NCI-H1694 (cell line): ENCODE measurements at places on chromosomes 3 and 15.

- DNase-seq: no peak
Measured at GRCh38 chr3:124398594-124398993, 331.7 kb upstream of the UMPS start.

DNA sequence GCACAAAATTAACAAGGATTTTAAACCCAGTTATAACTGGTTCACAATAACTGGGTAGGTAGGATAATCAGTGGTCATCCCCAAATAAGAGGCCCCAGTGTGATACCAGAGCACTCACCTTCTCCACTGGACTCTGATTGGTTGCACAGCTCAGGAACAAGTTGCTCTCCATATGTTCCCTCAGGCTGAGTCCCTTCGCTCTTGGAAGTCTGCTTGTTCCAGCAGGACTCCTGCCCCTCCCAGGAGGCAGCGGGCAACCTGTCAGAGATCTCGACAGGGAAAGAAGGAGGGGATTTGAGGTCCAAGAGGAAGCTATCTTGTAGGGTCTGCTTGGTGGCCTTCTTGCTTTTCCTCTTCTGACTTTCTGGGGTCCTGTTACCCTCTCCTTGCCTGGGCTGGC is 51.6 kb upstream of the HEG1 start:
- DNase-seq: no peak

GRCh38 chr3:100463002-100463401 is 29.4 kb upstream of the TMEM45A start:
- peak; percentile 4 for DNase-seq

- peak; percentile 40 for DNase-seq
Measured at GRCh38 chr3:169149349-169149890, 514.1 kb downstream of the MECOM start.

DNA sequence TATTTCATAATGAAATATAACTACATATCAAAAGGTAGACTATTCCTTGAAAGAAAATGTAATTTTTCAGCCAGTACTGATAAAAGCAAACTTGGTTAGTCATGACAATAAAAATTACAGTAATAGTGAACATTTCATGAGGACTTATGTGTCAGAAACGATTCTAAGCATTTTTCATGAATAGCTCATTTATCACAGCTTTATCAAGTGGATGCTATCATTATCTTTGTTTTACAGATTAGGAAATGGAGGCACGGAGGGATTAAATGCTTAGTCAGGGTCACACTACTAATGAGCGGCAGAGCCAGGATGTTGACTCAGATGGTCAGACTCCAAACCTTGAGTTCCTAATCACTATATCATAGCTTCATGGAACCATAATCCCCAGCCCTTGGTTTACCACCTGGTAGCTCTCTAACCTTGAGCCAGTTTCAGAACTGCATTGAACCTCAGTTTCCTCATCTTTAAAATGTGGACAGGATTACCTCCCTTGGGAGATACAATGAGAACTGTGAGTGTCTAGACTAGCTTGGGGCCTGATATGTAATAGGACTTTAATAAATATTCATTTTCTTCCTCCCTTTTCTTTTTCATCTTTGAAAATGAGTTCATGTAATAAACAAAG is 85.4 kb downstream of the TNIK start:
- DNase-seq: no peak

- no peak for DNase-seq
Measured at GRCh38 chr3:39184081-39184967, 8.1 kb downstream of the XIRP1 start.

GRCh38 chr3:138976047-138976446 is 29.0 kb downstream of the FOXL2NB start:
- no peak for DNase-seq

DNA sequence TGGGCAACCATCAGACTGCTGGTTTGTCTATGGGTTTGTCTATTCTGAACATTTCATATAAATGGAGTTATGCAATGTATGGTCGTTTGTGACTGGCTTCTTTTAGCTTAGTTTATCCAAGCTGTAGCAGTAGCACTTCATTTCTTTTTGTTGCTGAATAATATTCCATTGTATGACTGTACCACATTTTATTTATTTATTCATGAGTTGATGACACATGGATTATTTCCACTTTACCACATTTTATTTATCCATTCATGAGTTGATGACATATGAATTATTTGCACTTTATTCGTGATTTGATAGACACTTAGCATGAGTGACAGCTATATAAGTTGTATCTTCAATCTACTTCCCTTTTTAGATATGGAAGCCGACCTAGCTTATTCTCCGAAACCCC is 70.0 kb downstream of the IQGAP1 start:
- no peak for DNase-seq

DNA sequence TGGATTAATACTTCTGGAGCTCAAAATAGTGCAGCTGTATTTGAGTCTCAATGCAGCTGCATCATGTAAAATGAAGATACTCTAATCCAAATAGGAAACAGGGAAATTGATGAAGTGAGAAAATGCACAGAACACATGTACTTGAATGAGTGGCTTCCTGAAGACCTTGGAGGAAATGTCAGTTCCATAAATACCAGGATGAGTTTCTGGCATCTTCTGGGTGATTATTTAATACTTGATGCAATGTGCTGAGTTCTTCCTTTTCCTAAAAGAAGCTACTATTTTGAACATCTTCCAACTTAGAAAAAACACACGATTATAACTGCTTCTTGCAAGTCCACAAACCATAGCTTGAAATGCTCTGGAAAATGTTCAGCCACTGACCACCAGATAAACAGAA is 162.8 kb downstream of the SLC9A9 start:
- DNase-seq: no peak

- DNase-seq: no peak
Measured at GRCh38 chr3:58298190-58298589, 7.9 kb upstream of the RPP14 start.

DNA sequence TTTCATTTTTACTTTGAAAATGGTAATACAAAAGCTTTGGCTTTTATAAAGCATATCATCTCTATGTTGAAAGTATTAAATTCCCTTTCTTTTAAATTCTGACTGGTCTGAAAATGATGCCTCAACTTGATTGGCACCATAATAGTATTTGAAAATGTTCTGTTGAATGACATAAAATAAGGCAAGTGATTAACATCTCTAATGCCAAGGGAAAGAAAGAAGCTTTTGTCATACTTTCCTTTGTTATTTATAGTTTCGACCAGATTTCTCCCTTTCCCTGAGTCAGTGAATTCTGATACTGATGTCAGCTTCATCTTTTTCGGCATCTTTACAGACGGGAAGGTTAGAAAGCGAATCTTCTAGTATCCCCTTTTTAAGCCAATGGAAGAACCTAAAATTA is 3.4 kb upstream of the AP4E1 start:
- no peak for DNase-seq

DNA sequence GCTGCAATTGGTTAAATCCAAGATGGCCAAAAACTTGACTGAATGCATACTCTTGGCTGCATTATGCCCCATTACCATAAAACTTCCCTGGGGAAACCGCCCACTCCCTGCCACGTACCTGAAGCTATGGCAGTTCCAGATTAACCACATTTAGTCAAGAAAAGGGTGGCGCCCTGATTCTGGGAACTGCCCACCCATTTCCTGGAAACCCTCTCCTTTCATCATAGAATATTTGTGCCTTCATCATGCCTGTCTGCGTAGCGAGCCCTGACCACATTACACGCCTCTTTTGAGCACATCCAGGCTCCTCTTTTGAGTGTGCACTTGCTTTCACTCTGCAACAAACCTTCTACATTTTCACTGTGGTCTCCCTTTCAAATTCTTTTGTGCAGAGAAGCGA is 5.2 kb downstream of the LINS1 start:
- DNase-seq: no peak

DNA sequence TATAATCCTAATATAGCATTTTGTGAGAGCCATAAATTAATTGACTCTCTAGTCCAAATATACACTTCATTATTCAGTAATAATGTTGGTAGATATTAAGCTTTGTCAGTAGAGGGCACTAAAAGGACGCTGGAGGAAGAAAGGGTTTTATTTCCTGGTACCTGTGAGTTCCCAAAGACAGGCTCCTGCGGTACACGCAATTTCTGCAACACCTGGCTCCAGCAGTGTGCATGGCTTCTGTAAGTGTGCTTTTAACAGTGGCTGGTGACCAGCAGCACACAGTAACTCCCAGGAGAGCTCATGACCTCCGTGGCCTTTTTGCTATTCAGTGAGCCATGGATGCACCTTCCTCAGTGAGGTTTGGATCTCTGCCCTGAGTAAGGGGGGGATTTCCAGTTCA is 338.3 kb upstream of the ZNF385D start:
- DNase-seq: no peak

DNA sequence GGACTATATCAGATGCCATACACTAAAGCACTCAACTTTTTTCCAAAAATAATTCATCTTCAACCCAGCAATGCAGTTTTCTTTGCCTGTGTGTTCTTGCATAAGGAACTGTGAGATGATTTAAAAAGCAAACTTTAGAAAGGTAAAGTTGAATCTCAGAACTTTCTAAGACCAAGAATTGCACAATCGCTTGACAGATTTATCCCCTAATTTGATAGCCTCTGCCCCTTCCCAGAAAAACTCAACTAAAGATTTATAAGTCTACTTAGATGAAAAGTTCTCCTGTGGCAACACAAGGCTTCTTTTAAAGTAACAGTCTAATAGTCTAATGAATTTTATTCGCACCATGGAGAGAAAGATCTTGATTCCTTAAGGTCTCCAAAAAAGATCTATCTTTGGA is 259.3 kb downstream of the MAGI1 start:
- no peak for DNase-seq

DNA sequence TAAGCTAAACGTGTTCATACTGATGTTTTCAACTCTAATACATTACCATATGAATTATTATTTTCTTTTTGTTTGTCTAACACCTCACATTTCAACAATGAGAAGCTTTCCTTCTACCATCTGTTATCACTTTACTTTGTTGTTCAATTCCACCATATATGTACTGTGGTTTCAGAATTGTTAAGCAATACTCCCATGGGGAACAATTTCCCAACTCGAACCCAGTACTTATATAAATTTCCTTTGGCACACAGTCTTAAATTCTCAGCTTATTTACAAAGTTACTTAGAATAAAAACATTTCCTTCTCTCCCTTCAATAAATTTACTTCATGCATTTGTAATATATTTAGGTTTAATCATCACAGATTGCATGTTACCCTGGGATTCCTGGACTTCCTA is 1764.4 kb downstream of the OTOL1 start:
- DNase-seq: no peak

DNA sequence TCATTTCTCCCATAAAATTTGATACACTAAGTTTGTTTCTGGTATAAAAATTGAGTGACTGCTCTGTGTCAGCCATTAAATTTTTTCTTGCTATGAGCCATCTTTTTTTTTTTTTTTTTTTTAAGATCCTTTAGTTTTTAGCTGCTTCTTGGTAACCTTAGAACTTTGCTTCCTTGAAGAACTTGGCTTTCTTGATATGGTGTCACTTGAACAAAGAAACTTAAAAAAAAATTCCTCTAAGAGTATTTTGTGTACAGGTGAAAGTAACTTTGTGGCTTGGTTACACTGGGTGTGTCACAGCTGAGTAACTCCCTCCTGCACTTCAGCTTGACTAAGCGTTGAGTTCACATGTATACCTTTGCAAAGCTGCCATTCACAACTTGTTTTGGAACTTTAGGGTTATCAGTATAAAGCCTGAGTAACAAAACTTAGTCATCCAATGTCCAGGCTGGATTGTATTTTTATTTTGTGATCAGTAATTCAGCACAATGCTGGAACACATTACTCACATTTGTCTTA is 6.5 kb downstream of the CHD2 start:
- no peak for DNase-seq

- DNase-seq: no peak
Measured at GRCh38 chr3:13307041-13307440, 113.1 kb downstream of the NUP210 start.

DNA sequence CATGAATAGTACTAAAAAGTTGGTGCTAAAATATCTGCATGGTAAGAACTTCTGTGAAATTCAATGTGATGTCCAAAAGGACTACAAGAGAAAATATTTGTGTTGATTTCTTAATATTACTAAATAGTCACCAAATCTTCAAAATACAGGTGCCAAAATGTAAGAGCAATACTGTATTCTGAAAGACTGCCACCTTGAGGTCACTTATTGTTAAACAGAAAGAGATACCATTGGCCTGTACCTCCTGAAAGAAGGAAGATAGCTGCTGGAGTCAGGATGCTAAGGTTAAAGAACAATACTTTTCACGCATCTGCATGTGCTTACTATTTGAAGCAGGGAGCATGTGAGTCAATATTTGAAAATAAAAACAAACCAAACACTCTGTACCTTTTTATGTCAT is 72.0 kb upstream of the LSAMP start:
- DNase-seq: no peak

DNA sequence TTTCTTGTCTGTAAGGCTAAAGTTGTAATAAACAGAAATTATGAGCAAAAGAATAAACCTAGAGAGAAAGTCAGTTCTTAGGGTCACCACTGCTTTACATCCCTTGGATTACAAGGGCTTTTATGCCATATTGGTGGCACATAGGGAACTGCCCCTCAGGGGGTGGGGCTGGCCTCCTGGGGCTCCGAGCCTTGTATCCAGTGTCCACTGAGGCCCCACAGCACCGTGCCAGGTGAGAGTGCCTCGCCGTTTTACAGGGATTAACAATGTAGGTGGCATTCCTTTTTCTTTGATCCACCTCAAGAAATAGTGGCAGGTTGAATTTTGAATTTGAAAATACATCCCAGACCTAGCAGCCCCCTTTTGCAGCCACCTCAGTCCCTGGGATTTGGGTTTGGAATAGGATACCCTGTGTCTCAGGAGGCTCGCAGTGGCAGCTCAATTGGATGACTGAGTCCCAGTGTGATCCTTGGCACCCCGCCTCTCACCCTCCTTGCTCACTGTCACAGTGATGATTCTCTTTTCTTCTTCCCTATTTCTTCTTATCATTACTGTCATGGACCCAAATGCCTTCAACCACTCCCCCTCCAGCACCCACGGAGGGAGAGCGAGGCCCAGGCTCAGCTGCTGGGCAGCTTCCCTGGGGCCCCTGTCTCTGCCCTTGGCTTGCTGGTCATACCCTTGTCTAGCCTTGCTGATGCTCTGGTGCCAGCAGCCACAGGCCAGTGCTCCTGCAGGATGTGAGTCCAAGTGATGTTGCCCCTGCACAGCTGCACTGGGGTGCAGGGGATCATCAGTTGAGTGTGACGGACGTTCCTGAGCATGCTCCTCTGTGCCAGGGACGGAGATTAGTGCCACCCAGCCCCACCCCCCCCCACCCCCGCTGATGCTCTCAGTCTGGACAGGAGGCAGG is 137.9 kb downstream of the DNAJB8 start:
- DNase-seq: no peak

DNA sequence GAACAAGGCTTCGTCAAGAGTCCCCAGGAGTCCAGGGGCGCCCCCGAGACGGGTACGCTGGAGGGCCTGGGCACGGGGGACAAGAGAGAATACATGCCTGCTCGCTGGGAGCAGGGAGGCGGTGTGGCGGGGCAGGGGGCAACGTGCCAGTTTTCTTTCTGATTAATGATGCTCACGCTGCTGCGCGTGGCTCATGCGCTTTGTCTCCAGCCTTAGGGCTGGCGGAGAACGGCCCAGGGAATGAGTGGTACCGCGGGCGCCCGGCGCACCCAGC is 408 bp upstream of the ARPP21 start:
- no peak for DNase-seq

GRCh38 chr3:25903371-25904129 is 113.7 kb downstream of the OXSM start:
- no peak for DNase-seq
